ENCODE measurements at places on chromosomes 16 and 17. TPM values are rescaled to one million over a fixed set of nuclear protein-coding genes. Genes with fewer than 3 reads are reported as not detected.

IRX6 gene
- 0.23 TPM for polyA plus RNA-seq

GP1BA gene
- not detected for polyA plus RNA-seq

GRCh38 chr16:49092704-49093103, 188.9 kb downstream of the CBLN1 start:
- no peak overlapping the region for H3K4me3 ChIP-seq
- no peak for DNase-seq
- H3K27ac ChIP-seq: no peak overlapping the region
- no peaks in the 10 kb centered on the region for H3K27me3 ChIP-seq
- no peaks in the 10 kb centered on the region for H3K36me3 ChIP-seq

DNA sequence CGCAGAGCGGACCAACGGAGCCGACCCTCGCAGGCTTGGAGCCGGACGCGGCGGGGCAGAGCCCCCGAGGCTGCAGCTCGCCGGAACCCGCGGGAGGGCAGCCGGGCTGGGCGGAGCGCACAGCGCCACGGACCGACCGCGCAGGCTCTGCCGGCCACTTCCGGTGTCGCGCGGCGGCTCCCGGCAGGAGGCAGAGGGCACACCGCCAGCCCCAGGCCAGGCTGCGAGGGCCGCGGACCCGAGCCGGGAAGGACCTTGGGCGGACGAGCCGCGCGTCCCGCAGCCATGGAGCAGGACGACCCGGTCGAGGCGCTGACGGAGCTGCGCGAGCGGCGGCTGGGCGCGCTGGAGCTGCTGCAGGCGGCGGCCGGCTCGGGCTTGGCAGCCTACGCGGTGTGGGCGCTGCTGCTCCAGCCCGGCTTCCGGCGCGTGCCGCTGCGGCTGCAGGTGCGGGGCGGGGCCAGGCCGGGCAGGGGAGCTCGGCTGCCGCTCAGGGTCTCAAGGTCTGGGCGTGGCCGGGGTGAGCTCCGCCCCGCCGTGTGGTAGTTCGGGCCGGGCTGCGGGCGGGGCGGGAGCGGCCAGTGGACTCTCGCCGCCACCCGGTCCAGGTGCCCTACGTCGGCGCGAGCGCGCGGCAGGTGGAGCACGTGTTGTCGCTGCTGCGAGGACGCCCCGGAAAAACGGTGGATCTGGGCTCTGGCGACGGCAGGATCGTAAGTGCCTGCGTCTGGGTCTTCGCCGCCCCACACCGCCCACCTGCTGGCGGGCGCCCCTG, at the start of gene ANTKMT:
Gene ANTKMT, plus strand, starts transcription at position 157 of the 775 bp plus-strand sequence. Its CDS starts 129 bp downstream, at position 286.
- peak within 1 kb of the TSS; percentile 90 for H3K27ac ChIP-seq
- H3K4me3 ChIP-seq: peak within 1 kb of the TSS; percentile 64
- H3K36me3 ChIP-seq: no peaks in the 10 kb centered on the region

GRCh38 chr17:39151150-39151942, at the start of gene PLXDC1:
Gene PLXDC1 (minus strand): TSS chr17:39151637. CDS start chr17:39151437, 200 bp downstream.
- peak within 1 kb of the TSS; percentile 90 for H3K27ac ChIP-seq
- H3K27me3 ChIP-seq: peaks cover 23% of the 10 kb centered on the region
- H3K4me1 ChIP-seq: peaks cover 23% of the 10 kb centered on the region
- peak within 1 kb of the TSS; percentile 64 for H3K4me3 ChIP-seq
- peak; percentile 67 for DNase-seq

DNA sequence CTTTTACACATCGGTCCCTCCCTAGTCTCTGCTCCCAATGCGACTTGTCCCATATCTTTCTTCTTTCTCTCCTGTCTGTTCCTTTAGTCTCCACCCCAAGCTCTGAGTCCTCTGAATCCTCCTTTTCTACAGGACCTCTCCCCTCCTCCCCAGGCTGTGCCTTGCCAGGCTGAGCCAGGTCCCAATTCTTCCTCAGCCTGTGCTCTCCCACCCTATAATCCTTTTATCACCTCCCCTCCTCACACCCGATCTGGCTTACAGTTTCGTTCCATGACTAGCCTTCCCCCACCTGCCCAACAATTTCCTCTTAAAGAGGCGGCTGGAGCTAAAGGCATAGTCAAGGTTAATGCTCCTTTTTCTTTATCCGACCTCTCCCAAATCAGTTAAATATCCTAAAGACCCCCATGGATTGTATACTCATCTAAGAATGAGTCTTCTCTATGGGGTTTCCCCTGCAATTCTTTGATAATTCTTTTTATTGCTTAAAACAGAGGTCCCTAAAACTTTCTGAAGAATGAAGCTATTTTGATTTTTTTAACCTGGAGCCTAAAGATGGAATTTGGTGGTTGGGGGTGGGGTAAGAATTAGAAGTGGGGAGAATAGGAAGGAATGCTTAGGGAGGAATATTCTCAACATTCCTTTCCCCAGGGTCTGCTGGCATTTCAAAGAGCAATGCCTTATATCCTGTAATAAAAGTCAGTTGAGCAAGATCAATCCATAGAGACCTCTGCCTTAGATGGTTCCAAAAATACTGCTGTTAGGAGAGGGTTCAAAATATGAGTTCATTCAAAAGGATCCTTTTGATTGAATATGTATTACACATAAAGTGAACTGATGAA, 102.8 kb downstream of the MYO1D start:
- no peaks in the 10 kb centered on the region for H3K36me3 ChIP-seq
- no peak overlapping the region for H3K27ac ChIP-seq
- H3K27me3 ChIP-seq: no peaks in the 10 kb centered on the region
- no peak for DNase-seq
- H3K4me3 ChIP-seq: no peak overlapping the region

DNA sequence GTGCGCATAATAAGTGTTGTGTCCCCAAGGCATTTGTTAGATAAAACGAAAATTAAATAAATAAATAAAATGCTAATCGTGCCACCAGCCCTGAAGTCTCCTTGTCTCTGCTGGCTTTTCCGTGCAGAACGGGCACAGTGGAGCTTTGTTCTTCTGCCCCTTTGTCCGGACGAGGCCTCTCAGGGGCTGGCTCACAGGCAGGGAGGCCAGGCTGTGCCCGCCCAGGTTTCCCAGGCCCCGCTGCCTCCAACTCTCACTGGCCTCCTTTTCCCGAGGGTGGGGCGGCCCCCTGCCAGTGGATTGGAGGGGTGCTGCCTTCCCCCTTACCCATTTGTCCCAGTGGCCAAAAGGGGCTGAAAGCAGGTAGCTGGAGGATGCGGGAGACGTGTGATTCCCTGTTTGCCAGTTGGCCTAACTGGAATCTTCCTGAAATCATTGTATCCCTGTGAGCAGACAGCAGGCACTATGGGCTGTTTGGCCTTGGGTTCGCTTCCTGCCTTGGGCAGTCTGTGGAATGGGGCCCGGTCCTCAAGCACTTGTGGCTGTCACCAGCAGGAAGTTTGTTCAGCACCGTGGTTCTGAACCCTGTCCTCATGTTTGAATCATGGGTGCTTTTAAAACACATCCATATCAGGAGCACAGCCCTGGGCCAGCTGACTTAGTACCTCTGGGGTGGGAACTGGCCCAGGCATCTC, 64.4 kb downstream of the KSR1 start:
- H3K27ac ChIP-seq: no peak overlapping the region
- no peak for DNase-seq
- no peaks in the 10 kb centered on the region for H3K36me3 ChIP-seq
- H3K27me3 ChIP-seq: no peaks in the 10 kb centered on the region
- no peak overlapping the region for H3K4me3 ChIP-seq

DNA sequence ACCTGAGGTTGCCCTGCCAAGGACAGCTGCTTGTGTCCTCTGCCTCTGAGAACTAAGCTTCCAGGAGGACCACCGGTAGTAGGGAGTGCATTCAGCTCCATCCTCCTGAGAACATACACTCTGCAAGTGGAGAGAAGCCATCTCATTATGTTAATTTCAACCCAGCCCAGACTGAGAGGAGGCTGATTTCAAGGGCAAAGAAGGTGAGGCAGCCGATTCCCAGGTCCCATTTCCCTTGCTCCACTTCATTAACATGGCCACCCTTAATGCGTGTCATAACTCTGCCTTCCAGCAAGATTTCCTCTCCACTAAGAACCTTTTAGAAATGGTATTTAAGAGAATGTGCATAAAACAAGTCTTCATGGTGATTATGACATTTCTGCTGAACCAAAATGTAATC, 72.5 kb downstream of the CDH13 start:
- DNase-seq: no peak
- H3K27me3 ChIP-seq: no peaks in the 10 kb centered on the region
- no peaks in the 10 kb centered on the region for H3K36me3 ChIP-seq
- H3K27ac ChIP-seq: peak overlapping the region; percentile 20
- H3K4me3 ChIP-seq: no peak overlapping the region
- H3K4me1 ChIP-seq: peaks cover 24% of the 10 kb centered on the region

KRTAP16-1 gene
- not detected for polyA plus RNA-seq

DNA sequence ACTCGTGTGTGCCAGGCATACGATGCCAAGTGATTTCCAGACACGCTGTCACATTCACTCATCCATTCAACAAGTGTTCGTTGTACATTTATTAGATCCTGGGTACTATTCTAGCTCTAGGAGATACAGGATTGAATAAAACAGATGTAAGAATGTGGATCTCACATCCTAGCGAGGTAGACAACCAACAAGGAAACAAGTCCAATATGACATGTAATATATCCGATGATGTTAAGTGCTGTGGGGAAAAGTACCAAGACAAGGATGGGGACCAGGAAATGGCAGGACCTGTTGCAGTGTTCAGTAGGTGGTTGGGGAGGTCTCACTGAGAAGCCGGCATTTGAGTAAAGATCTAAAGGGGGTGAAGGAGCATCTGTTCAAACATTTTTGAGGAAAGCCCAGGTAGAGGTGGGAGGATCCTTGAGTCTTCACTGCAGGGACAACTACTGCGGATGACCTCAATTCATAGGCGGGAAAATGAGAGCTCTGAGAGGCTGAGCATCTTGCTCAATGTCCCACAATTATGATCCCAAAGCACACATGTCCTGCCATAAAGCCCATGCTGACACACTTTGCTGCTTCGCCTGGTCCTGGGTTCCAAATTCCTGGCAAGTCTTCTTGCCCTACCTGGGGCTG, 129.4 kb downstream of the ASIC2 start:
- H3K27ac ChIP-seq: no peak overlapping the region
- no peak overlapping the region for H3K4me3 ChIP-seq
- peaks cover 8% of the 10 kb centered on the region for H3K4me1 ChIP-seq
- no peak for DNase-seq
- H3K27me3 ChIP-seq: no peaks in the 10 kb centered on the region

GRCh38 chr16:77569406-77569805, 134.6 kb upstream of the ADAMTS18 start:
- H3K36me3 ChIP-seq: no peaks in the 10 kb centered on the region
- H3K27me3 ChIP-seq: no peaks in the 10 kb centered on the region
- H3K4me3 ChIP-seq: no peak overlapping the region
- no peak for DNase-seq
- H3K27ac ChIP-seq: no peak overlapping the region

CDC6 gene
- polyA plus RNA-seq: 10.9 TPM

ABCA6 gene
- 1.6 TPM for polyA plus RNA-seq
